Fibroblast of skin of left biceps (primary cell): ENCODE measurements at places on chromosomes 6 and 20.

GRCh38 chr6:125228981-125229479, 72.7 kb downstream of the HDDC2 start:
- DNase-seq = no peak

- DNase-seq = no peak
Observed at GRCh38 chr6:167287513-167288048, 3.5 kb upstream of the UNC93A start.

- DNase-seq = no peak
Observed at GRCh38 chr6:17240803-17241500, 40.2 kb upstream of the RBM24 start.

DNA sequence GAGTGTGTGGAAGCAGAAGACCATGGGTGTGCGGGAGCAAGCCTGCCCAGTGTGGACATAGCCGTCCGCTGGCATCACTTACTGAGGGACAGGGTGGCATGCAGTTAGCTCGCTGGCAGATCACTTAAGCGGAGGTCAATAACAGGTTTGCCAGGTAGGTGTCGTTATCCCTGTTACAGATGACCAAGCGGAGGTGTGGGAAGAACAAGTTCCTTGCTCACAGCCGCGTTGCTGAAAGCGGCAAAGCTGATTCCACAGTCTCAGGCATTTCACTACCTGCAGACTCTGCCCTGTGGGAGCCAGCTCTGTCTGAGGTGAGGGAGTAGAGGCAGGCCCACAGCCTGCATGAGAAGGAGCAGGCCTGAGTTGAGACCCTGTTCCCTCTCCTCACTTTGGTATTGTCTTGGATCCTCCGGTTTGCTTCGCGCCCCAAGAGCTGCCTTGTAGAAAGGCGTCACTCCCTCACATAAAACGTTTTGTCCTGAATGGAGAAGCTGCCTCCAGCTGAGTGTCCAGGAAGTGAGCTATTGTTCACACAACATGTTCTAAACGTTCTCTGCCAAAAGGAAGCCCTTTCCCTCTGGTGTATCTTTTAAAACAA, 96.9 kb downstream of the TCP11 start:
- DNase-seq = no peak

DNA sequence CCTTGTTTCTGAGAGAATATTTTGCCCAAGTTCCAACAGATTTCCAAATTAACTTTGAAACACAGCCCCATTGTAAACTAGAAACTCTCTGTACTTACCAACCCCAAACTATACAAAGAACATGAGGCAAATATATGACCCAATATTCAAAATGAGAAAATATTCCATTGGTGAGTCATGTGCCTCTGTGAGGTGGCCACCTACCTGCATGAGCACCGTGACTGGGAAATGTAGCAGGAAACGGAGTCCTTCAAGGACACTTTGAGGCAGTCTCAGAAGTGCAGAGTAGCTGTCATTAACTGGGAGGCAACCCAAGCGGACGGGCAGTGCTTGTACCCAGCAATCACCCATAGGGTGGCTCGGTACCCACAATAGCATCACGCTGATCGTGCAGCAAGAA, 335.5 kb upstream of the NOX3 start:
- no peak for DNase-seq

- no peak for DNase-seq
Observed at GRCh38 chr6:33248643-33248931, 23.1 kb downstream of the VPS52 start.

DNA sequence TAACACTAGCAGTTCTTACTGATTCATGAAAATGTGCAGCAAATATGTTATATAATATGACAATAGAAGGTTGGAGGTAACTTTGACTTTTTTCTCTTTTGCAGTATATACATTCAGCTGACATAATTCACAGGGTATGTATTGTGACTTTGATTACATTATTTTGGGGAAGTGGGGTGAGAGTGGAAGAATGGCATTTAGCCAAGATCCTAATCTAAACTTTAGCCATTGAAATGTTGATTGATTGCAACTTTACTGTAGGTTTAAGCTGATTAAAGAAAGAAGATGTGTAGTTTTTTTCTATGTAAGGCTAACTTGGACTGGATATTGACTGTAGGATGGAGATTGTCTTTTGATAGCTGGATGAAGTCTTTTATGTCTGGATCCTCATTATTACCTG, 46.0 kb downstream of the MAPK14 start:
- no peak for DNase-seq

DNA sequence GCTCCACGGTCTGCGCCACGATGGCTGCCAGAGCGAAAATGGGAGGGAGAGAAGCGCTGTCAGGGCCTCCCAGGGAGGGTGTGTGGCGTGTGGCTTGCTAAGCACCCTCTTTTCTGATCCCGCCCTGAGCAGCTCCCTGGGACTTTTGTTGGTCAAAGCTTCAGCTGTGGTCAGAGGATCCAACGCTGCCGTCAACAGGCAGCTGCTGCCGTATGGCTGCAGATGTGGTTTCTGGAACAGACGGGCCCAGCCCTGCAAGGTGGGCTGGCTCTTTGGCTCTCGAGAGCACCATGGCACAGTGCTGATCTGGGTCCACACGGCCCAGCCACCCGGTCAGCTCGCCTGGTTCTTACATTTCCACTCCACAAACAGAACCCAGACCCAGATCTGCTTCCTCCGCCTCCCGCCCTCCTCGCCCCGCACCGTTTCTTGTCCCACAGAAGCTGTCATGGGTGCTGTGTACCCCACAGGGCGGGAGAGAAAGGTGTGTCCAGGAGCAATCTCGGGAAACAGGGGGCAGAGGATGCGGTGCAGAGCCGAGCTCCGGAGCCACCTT, 86.0 kb upstream of the BHLHE23 start:
- no peak for DNase-seq

DNA sequence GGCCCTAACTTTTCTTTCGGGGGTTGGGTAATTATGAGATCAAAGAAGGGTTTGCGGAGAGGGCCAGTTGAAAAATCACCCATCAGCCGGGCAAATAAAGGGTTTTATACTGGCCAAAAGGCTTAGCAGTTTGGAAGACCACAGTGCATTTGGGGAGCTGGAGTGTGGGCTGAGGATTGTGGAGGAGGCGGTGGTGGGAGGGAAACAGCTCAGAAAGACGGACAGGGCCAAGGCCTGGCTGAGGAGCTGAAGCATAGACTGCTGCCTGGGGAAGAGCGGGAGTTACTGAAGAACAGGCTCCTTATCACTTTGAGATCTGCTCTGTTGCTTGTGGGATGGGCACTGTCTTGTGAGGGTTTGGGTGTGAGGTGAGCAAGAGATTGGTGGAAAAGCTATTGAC, 144.2 kb downstream of the CARMIL1 start:
- no peak for DNase-seq

GRCh38 chr20:910870-911770, 5.0 kb downstream of the ANGPT4 start:
- no peak for DNase-seq

DNA sequence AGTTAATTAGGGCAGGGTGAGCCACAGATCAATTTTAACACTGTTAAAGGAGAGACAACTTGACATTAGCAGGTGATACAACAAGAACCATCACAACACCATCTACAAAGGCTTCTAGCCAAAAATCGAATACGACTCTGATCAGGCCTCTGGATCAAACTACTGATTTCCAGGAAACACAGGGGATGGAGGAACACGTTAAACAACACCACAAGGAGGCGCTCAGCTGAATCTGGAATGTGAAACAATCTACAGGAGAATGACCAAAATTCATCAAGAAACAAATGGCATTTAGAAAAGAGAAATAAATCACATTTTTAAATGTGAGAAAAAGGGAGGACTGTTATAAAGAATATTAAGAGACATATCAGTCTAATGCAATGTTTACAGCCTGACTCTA, 13.5 kb upstream of the MAFB start:
- no peak for DNase-seq

GRCh38 chr6:139940741-139941729, 566.6 kb upstream of the CITED2 start:
- no peak for DNase-seq

DNA sequence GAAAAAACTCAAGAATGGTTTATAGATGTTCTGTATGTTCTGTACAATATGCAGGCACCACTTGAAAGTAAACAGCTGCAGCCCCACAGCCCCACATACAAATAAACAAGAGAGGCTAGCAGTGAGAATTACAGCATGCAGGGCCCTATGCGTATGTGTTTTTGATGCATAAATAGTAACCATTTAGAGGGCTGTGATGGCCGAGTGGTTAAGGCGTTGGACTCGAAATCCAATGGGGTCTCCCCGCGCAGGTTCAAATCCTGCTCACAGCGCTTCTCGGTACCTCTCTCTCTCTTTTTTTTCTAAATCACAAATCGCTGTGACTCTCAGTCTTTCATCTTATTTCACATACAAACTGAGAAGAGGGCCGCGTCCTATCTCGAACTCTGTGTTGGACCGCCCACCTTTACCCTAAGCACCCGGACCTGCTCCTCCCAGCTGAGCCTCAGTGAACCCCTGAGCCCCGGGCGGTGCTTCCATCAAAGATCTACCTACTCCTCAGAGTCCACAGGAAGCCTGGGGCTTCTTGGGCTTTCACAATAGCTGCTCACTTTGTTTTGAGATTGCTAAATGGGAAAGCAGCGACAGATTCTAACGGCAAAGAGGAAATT, 37.7 kb upstream of the PRSS16 start:
- no peak for DNase-seq

- DNase-seq = peak; percentile 77
Observed at GRCh38 chr20:54043076-54043967, 27.1 kb downstream of the BCAS1 start.

DNA sequence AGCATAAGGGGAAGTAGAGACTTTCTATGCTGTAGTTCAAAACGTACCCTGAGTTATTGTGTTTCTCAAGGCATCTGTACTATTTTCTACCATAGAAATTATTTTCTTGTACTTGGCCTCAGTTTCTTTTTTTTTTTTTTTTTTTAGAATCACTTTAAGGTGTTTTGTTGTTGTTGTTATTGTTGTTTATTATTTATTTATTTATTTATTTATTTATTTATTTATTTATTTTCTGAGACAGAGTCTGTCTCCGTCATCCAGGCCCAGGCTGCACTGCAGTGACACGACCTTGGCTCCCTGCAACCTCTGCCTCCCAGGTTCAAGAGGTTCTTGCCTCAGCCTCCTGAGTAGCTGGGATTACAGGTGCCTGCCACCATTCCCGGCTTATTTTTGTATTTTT, 179.1 kb downstream of the GRIK2 start:
- no peak for DNase-seq

DNA sequence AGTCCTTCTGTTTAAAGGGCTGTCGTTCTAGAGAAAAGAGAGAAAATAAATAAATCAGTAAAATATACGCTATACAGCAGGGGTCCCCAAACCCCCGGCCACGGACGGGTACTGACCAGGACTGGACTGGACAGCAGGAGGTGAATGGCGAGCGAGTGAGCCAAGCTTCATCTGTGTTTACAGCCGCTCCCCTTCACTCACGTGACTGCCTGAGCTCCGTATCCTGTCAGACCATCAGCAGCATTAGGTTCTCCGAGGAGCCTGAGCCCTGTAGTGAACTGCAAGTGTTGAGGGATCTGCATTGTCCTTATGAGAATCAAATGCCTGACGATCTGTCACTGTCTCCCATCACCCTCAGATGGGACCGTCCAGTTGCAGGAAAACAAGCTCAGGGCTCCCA, 76.5 kb downstream of the ZNF217 start:
- no peak for DNase-seq

DNA sequence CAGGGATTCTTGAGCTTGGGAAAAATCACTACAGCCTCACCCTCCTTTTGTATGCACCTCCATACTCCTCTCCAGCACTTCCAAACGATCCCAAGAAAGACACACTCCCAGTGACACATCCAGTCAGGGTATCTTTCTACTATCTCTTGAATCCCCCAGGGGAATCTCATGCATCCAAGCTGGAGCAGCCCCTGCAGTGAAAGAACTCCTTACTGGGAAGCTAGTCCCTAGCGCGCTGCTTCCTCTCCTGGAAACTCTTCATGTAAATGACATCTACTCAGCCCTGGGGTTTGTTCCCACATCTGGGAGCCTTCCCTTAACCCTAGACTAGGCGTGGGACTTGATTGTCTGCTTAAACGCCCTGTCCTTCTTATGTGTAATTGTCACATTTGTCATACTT, 329.1 kb upstream of the QKI start:
- DNase-seq = no peak

DNA sequence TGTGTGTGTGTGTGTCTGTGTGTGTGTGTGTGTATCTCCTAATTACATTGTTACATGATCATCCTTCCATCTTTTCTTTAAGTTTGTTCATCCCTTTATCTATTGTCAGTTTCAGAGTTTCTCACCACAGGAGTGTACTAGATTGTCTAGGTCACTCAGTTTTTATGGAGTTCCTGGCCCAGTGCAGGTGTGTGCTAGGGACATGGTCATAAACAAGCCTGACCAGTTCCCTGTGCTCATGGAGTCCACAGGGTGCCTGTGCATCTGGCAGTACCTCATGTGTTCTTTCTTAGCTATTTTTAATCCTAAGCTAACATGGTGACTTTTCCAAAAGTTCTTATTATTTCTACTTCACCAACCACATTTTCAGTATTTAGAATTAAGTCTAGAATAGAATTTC, 43.9 kb downstream of the PHACTR2 start:
- DNase-seq = no peak

DNA sequence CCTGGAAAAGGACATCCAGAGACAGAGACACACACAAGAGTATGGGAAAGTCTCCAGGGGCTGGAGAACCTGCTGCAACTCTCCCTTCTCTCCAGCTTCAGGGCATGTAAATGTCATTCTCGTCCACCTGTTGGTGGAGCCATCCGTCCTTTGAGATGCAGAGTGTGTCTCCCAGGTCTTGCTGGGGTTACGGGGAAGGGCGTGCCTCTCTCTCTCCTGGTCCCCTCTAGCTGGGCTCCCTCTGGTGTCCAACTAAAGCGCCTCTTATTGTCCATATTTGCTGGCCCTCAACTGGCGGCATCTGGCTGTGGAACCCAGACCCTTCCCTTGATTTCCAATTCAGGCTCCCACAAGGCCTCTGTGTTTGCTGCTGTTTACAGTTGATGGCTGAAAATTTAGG, 244.1 kb downstream of the BMP7 start:
- DNase-seq = no peak

DNA sequence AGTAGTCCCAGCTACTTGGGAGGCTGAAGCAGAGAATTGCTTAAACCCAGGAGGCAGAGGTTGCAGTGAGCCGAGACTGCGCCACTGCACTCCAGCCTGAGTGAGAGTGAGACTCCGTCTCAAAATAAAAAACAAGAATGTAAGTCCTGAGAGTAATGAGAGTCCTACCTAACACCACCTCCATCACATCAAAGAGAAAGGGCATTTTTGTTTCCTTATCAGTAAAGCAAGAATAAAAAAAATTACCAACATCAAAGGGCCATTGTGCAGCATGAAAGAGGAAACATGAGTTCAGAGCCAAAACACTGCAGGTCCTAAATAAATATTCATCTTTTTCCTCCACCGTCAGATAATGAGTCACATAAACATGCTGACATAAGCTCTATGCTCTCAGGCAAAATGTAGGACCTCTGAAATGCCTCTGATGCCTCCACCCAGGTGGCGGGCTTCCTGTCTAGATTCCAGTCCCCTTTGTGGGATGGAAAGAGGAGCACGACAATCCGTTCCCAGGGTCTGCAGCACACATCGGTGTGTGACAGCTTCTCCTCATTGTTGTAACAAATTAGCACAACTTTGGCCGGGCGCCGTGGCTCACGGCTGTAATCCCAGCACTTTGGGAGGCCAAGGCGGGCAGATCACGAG, 7.2 kb downstream of the ATP9A start:
- no peak for DNase-seq
